HFFc6 (cell line): ENCODE measurements at places on chromosomes 13 and 19. TPM values are rescaled to one million over a fixed set of nuclear protein-coding genes. Genes with fewer than 3 reads are reported as not detected.

Gene MIR17HG
- 0.74 to 0.87 TPM (median 0.79 TPM) in 3 replicates for total RNA-seq

Gene ZNF723
- total RNA-seq: not detected in 3 replicates

Gene ZNF382
- total RNA-seq: 1.9 to 2.7 TPM (median 2.7 TPM) in 3 replicates

Gene ZNF581
- total RNA-seq: 21.5 to 22.5 TPM (median 22.4 TPM) in 3 replicates

Gene BORA
- 4.9 to 8.2 TPM (median 6.7 TPM) in 3 replicates for total RNA-seq

Gene PODNL1
- total RNA-seq: 10.4 to 13.0 TPM (median 11.8 TPM) in 3 replicates

Gene BEST2
- total RNA-seq: not detected in 2 replicates

Gene MAB21L1
- 41.6 to 44.0 TPM (median 42.7 TPM) in 3 replicates for total RNA-seq

Gene PRR36
- 0.12 TPM in 1 of 3 replicates, not detected in the others for total RNA-seq

Gene OR4F17
- 0.25 TPM in 1 of 3 replicates, not detected in the others for total RNA-seq

Gene ZNF222
- 2.7 to 5.1 TPM (median 3.5 TPM) in 3 replicates for total RNA-seq

Gene VSIG10L
- 0.88 and 1.9 TPM in 2 replicates for total RNA-seq

Gene TMEM59L
- 2.4 and 2.7 TPM in 2 replicates for total RNA-seq

Gene ERICH4
- total RNA-seq: not detected in 3 replicates

Gene CGB1
- total RNA-seq: 1.0 TPM in 1 of 3 replicates, not detected in the others

GRCh38 chr13:48644951-48645350 lies 8.8 kb upstream of the CYSLTR2 start:
- no peak for DNase-seq

- DNase-seq: no peak
Measured at GRCh38 chr13:74138241-74138640, 4.0 kb upstream of the KLF12 start.

- no peak for DNase-seq
Measured at GRCh38 chr19:55464039-55464661, 401 bp downstream of the C19orf85 start.

GRCh38 chr13:25169951-25170553 lies 2.0 kb downstream of the AMER2 start:
- DNase-seq: no peak

- DNase-seq: no peak
Measured at GRCh38 chr13:23845105-23845725, 44.0 kb downstream of the MIPEP start.

DNA sequence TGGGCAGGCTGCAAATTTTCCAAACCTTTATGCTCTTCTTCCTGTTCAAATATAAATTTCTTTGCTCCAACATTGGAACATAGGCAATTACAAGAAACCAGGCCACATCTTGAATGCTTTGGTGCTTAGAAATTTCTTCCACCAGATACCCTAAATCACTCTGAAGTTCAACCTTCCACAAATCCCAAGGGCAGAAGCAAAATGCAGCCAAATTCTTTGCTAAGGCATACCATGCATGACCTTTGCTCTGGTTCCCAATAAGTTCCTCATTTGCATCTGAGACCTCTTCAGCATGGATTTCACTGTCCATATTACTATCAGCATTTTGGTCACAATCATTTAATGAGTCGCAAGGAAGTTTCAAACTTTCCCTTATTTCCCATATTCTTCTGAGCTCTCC lies 130.9 kb downstream of the DIAPH3 start:
- no peak for DNase-seq

DNA sequence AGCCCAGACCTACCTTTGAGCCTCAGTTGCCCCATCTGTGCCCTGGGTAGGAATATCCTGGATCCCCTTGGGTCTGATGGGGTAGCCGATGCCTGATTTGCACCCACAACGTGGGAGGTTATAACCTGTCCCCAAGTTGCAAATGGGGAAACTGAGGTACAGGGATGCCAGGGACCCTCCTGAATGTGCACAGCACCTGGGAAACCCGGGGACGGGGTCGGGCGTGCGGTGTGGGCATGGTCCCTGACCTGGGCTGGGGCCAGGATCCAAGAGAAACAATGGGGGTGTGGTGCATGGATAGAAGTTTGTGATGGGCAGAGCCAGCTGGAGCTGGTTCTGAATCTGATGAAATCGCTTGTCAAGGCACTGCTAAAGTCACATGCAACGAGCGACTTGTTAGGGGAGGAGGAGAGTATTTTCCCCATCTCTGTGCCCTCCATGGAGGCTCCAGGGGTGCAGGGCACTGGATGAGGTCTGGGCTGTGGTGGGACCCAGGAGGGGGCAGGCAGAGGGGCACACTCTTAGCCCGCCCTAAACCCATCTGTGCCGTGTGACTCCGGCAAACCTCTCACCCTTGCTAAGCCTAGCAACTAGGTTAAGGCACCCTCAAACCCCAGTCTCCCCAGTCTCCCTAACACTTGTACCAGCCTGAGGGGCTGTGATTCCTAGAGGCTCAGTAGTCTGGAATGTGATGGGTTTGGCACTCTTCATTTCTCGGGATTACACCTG lies 749 bp downstream of the GDF15 start:
- no peak for DNase-seq

GRCh38 chr13:85575110-85575509 lies 224.1 kb downstream of the SLITRK6 start:
- DNase-seq: no peak

- no peak for DNase-seq
Measured at GRCh38 chr13:25988661-25989060, 63.2 kb downstream of the SHISA2 start.

- no peak for DNase-seq
Measured at GRCh38 chr13:70108356-70109105, at the start of gene KLHL1. Gene KLHL1, minus strand, starts transcription at chr13:70108452. Its CDS starts 753 bp downstream, at chr13:70107699.

DNA sequence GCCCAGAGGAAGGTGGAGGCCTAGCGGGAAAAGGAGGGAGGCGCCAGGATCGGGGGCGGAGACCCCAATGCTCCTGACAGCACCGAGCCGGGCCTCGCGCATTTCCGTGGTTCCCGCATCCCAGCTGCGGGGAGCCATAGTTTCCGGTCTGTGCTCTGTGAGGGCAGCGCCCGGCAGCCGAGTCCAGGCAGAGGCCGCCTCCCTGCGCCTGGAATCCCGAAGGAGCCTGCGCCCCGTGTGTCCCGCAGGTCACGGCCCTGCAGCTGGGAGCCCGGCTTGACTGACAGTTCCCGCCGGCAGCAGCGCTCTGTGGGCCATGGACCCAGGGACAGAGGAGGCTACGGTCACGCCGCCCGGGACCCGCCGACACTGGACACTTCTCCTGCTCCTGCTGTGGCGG lies 74.6 kb upstream of the C13orf46 start:
- DNase-seq: no peak

DNA sequence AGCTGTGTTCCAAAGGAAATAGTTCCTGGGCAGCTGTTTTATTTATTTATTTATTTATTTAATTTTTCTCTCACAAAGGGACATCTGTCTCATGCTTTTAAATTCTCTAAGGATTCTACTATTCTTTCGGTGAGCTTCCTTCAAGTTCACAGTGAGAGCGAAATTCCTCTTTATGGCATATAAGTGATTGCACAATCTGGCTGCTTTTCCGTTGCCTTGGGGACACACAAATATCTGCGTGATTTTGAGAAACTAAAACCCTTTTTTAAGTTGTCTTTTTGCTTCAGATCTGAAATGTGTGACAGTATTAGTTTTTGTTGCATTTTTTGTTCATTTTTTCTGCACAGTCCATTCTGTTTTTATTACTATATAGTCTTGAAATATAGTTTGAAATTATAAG lies 19.2 kb downstream of the ZNF486 start:
- DNase-seq: no peak

- no peak for DNase-seq
Measured at GRCh38 chr13:86608701-86609100, 809.5 kb upstream of the SLITRK6 start.

GRCh38 chr13:45063261-45063860 lies 56.9 kb upstream of the GTF2F2 start:
- DNase-seq: peak; percentile 60

GRCh38 chr13:101845245-101846020 lies 393.0 kb downstream of the ITGBL1 start:
- no peak for DNase-seq

GRCh38 chr13:101594936-101595335 lies 142.5 kb downstream of the ITGBL1 start:
- no peak for DNase-seq

- peak; percentile 80 for DNase-seq
Measured at GRCh38 chr19:50705422-50706019, 14.1 kb downstream of the SHANK1 start.

GRCh38 chr19:56811480-56811879 lies 29.0 kb downstream of the PEG3 start:
- no peak for DNase-seq

- no peak for DNase-seq
Measured at GRCh38 chr13:72141855-72142519, 275.0 kb upstream of the DACH1 start.

DNA sequence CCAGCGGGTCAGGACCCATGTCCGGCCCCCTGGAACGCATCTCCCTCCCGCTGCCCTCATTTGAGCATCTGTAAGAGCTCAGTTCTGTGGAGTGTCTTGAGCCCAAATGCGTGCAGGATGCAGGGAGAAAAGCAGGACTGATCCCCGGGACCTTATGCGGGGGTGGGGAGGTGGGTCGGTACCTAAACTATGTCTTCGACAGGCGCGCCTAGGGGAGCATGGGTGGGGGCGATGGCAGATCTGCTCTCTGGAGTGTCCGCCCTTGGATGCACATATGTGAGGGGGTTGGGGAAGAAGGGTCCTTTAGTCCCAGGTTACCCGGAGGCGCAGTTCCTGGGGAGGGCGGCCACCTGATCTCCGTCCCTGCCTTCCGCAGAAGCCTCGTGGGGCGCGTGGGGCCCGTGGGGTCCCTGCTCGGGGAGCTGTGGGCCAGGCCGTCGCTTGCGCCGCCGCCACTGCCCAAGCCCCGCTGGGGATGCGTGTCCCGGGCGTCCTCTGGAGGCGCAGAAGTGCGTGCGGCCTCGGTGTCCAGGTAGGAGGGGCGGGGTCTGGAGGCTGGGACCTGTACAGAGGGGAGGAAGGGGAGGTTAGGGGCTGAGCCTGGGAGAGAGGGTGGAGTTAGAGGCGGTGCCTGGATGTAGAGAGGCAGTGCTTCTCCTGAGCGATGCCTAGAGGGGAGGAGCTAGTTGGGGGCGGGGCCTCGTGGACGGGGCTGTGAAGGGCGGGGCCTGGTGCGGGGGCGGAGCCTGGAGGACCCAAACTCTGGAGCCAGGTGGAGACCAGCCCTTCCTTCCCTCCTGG lies 2.9 kb downstream of the CILP2 start:
- no peak for DNase-seq

DNA sequence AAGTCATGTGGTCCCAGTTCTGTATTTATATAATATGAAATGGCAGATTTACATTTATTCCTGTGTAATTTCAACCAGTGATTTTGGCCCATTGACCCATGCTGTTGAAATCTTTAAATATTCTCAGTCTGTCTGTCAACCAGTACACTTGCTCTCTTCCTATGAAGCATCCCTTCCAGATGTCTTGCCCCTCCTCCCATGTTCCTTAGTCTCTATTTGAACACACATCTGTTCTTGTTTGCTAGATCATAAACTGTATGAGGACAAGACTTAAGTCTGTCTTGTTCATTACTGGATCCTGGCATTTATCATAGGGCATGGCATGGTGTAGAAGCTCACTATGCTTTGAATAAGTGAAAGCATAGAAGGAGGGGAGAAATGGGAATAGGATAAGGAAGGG lies 34.9 kb downstream of the STARD13 start:
- no peak for DNase-seq

GRCh38 chr13:109288151-109288709 lies 498.2 kb downstream of the IRS2 start:
- DNase-seq: no peak

- no peak for DNase-seq
Measured at GRCh38 chr19:46412650-46413261, 608 bp downstream of the CCDC8 start.

- DNase-seq: no peak
Measured at GRCh38 chr13:110507678-110508381, 53.7 kb downstream of the RAB20 start.

DNA sequence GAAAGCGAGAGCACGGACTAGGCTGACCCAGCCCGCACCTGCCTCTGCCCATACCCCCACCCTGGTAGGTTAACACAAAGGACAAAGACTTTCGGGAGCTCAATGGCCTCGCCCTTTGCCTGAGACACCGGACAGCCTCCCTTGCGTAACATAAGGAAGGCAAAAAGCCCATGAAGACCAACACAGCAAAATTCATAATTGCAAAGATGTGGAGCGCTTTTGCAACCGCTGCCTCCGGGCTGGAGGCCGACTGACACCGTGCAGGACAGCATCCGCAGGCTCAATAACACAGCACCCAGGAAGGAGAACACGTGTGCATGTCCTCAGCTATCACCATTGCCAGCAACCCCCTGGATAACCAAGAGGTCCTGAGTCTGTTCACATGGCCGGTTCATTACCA lies 15.4 kb downstream of the LILRA1 start:
- DNase-seq: no peak

- no peak for DNase-seq
Measured at GRCh38 chr19:28508666-28509065, 704.3 kb downstream of the UQCRFS1 start.

DNA sequence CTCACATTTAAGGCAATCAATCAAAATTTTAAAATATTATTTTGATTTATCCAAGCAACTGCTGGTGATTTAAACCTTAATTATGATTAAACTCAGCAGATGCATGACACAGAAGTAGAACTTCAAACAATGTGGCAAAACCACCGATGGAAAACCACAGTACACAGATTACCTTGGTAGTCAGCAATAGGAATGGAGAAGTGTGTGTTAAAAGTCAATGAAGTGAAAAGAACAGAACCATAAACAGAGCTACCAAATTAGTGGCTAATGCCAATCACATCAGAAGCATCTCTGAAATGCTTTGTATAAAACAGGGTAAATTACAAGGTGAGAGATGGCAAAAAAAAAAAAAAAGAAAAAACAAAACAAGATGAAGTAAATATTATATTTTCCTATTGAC lies 31.2 kb downstream of the KATNAL1 start:
- DNase-seq: no peak

DNA sequence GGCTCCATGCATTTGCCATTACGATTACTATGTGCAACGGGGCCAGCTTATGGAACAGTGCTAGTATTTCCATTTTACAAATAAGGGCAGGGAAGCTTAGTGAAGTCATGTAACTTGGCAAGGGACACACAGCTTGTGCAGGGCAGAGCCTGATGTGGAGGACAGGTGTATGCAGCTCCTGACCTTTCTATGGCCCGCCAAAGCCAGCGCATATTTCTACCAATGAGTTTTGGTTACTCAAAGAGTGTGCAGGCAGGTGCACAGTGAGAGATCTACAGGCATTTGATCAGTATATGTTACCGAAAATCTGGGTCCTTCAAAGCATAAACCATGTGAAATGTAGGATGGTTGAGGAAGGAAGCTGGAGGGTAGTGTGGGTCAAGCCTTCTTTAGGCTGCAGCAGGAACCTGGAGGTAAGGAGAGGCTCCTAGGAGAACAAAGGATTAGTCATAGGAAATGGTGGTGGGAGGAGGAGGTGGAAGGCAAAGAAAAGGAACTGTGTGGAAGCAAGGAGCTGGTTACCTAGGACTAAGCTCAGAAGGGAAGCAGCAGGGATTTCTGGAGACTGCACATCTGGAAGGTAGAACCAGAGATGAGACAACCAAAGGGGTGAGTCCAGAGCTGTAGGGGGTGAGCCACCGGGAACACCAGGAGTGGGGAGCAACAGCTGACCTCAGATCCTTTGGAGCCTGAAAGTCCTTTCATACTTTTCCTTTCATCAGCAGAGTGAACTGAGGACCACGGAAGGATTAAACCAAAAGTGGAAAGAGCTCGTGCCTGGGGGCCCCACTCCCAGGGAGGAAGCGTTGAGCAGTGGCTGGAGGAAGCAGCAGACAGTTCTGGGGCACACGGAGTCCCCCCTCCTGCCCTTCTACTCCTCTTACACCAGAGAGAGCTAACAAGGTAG lies 4.2 kb upstream of the PDX1 start:
- no peak for DNase-seq

GRCh38 chr19:18298601-18299000 lies 17.2 kb upstream of the JUND start:
- DNase-seq: peak; percentile 30
